ENCODE measurements at places on chromosomes 4 and X. TPM values are rescaled to one million over a fixed set of nuclear protein-coding genes. Genes with fewer than 3 reads are reported as not detected.

Gene ETDB
- not detected for total RNA-seq

Gene PAK3
- total RNA-seq, result 0.40 TPM

Gene PAGE5
- total RNA-seq, result 1.3 TPM

Gene SERPINA7
- total RNA-seq, result not detected

Gene SLITRK4
- total RNA-seq, result not detected

Gene CFAP99
- 0.07 TPM for total RNA-seq

Gene WDR19
- total RNA-seq, result 16.5 TPM

Gene TRMT2B
- 19.0 TPM for total RNA-seq

Gene CPLX1
- total RNA-seq, result 0.16 TPM

Gene VEGFC
- total RNA-seq, result not detected

Gene MAGEA10
- not detected for total RNA-seq

Gene SPOCK3
- not detected for total RNA-seq

Gene AFP
- not detected for total RNA-seq

Gene MAGED4B
- total RNA-seq, result 2.1 TPM

Gene TMEM35A
- total RNA-seq, result not detected

Measured in CD8-positive, alpha-beta memory T cell (primary cell).